Hippocampal formation (tissue), 2 donors: ENCODE measurements at places on chromosomes 6 and 20.

GRCh38 chr20:6029538-6029937, 24.3 kb downstream of the LRRN4 start:
- no peak for DNase-seq

- DNase-seq = no peak
Observed at GRCh38 chr6:14930366-14930989, 315.4 kb upstream of the JARID2 start.

- no peak for DNase-seq
Observed at GRCh38 chr20:48801197-48801596, 26.6 kb downstream of the PREX1 start.

DNA sequence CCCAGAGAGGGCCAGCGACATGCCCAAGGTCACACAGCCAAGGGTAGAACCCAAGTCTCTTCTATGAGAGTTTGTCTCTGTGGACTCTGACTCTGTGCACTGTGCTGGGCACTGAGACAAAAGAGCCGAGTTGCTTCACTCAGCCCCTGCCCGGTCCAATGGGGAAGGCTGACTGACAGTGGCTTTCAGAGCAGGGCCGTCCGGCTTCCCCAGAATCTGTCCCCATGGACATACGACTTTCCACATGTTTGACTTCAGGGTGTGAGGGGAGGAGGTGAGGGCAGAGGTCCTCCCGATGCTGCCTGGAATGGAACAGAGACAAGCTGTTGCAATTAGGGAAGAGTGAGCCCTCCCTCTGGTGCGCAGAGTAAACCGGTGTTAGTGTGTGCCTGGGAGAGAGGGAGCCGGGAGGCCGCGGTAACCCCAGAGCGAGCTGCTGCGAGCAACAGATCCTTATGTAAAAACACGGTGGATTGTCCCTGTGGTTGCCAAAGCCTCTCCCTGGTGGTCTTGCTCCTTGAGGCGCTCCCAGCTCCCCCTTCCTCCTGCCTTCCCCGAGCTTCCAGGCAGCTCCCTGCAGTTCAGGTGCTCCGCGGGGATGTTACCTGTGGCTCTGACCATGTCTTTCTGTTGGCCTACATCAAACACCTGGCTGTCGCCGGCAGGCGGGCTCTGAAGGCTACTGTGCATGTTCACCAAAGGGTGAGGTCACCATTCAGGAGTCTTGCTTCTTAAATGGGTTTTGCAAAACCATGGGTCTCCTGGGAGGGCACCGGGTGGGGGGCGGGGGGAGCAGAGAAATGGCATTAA, 672 bp downstream of the SIRPA start:
- no peak for DNase-seq
